ENCODE measurements at places on chromosomes 1 and 21. TPM values are rescaled to one million over a fixed set of nuclear protein-coding genes. Genes with fewer than 3 reads are reported as not detected.

GRCh38 chr21:42424914-42425541, 21.3 kb downstream of the UBASH3A start:
- DNase-seq: no peak

GRCh38 chr1:209802117-209802779, 3.7 kb downstream of the IRF6 start:
- no peak for DNase-seq

DNA sequence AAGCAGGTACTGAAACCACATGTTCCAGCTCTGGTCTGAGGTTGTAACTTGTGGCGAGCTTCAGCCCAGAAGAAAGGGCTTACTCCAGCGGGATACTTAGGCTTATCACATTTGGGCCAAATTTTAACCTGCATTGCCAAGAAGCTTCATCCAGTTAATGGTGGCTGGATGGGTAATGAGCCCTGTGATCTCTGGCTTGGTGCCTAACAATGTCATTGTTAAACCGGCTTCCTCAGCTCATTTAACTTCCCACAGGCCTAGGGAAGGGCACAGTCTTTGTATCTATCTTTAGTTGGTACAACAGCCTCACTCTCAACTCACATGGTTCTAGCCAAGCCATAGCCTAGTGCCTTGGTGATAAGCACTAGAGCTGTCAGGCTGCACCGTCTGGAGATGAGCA, 43.6 kb upstream of the CCDC190 start:
- no peak for DNase-seq

DNA sequence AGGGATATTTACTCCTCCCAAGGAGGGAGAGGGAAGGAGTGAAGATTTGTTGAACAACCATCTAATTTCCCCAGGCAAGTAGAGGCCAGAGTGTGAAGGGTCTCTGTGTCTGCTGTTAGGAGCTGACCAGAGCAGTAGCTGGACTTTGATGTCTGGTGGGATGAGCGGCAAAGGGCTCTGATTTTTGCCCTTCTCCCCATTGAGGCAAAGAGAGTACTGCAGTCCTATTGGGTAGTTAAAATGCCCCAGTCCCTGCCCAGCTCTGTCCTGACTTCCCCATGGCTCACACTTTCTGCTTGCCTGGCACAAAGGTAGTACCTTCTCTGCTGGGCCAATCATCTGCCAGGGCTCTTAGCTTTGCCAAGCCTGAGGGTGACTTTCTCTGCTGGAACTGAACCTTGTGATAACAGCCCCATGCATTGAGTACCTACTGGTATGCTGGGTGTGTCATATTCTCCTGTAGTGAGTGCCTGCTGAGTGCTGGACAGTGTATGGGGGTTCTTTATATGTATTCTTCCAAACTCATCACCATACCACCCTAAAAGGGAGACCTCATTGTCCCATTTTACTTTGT, 64.0 kb upstream of the SELENON start:
- no peak for DNase-seq

DNA sequence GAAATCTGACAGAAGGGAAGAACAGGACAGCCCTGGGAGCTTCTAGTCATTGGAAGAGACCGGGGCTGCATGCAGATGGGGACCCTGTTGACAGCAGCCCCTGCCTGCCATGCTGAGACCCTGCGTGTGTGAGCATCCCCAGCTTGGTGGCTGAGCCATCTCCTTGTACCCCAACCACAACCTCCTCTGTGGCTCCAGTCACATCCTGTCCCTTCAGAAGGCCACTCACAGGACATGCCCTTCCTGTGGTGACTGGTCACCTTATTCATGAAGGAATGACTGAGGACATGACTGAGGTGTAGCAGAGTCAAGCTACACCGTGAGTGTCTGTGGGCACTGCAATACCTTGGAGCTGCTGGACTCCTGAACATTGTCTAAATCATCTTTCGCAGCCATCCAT, 141.8 kb upstream of the ERRFI1 start:
- no peak for DNase-seq

- peak; percentile 80 for DNase-seq
Observed at GRCh38 chr1:3471356-3472087, 17.1 kb downstream of the ARHGEF16 start.

The FOXD2 gene
- 0.05 TPM for polyA plus RNA-seq

Measured in right cardiac atrium (tissue), 5 donors.